H7 (cell line): ENCODE measurements at places on chromosomes 3 and 15.

GRCh38 chr3:67587811-67588210 lies 66.6 kb downstream of the SUCLG2 start:
- DNase-seq, result no peak

DNA sequence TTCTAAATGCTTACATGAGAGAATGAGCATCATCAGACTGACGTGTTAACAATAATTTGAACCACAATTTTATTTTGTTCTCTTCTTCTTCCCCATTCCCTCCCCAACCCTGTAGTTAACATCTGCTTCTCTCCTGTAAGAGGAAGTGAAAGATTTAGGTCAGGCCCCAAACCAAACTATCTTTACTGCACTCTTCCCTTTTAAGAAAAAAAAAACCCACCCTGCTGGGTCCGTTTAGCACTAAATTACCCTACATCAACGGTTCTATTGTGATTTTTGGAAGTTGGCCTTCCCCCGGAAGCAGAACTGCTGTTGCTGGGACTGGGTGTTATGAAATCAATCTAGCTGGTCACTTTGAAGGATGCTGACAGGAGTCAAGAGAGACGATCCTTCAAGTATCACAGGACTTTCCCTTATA lies 49.4 kb downstream of the NFKBIZ start:
- no peak for DNase-seq

DNA sequence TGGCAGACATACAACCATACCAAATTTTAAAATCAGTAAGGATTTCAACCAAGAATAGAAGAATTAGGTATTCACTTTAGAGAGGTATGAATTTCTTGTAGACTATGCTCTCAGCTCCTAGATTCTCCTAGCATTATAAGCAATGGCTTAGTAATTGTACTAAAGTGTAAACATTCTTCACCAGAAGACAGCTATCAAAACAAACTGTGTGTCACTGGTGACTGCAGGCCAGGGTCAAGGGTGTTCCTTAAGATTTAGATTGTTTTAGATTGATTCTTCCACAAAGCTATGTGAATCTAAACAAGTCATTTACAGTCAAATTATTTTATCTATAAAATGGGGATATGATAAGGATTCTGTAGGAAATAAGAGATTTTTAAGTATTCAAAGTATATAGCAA lies 23.1 kb upstream of the GP5 start:
- DNase-seq, result no peak

GRCh38 chr3:176987901-176988650 lies 209.2 kb downstream of the TBL1XR1 start:
- no peak for DNase-seq

DNA sequence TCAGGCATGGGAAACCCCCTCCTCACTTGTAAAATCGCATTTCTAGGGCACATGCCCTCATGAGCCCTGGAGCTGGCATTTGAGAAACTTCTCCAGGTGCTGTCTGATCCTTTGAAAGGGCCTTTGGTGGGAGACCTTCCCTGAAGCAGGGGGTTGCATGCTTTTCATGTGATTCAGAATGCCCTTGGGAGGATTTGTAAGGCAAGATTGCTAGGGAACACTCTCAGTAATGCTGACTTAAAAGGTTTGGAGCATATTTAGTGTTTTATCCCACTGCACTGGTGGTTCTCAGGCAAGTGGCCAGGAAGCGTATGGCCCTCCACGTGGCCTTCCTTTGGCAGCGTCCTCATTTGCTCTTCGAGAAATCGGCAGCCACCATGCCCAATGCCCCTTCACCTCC lies 164.1 kb downstream of the ARRDC4 start:
- DNase-seq, result no peak

- DNase-seq, result no peak
These were observed 581.2 kb downstream of the FOXP1 start for GRCh38 chr3:71002298-71002697.

DNA sequence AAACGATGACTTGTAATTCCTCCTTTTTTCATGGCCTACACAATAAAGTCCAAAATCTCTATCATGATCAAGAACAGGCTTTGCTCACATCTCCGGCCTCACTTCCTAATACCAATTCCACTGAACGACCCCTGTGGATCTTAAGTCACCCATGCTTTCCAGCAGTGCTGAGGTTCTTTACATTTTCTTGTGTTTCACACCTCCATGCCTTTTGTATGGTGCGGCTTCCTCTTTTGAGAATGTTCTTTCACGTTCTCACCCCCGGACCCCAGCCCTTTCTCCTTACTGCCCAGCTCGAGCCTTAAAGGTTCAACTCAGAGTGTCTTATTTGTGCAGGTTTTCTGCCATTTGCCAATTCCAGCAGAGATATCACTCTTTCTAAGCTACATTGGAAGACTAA lies 70.1 kb downstream of the CSNK1G1 start:
- peak; percentile 6 for DNase-seq

DNA sequence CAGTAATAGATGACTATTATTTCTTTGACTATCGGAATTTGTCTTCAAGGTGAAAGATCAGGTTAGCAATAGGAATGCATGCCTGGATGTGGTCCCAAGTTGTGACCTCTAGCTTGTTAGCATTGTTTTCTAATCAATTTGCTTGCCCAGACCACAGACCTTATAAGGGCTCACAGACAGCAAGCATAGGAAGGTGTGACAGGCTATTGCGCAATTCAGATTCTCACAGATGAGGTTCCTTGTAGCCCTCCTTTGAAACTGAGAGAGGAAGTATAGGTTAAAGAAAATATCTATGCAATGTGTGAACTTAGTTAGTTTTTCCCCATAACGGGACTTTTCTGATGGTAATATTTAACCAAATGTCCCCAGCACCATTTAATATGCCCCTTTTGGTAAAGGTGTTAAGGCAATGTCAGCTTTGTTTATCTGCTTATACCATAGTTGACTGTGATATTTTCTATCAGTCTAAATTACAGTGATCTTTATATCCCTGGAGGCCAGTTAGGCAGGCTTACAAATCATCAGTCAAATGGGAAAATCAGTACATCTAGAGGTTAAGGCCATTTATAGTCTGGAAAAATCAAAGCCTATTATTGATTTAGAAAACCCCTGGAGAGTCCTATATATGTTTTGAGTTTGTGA lies 168.1 kb upstream of the MBNL1 start:
- no peak for DNase-seq

DNA sequence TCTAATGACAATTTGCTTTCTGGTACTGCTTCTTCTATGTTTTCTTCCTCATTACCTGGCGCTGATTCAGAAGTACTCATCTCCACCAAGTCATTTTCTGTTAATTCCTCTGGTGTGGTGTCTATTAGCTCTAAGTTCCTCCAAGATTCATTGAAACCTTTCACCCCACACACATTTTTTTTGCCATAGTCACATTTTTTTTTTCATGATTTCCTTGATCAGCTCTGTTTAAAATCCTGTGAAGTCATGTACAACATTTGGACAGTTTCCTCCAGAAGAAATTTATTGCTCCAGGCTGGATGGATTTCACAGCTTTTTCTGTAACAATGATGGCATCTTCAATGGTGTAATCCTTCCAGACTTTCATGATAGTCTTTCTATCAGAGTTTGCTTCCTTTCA lies 243.2 kb upstream of the VEPH1 start:
- DNase-seq, result no peak

DNA sequence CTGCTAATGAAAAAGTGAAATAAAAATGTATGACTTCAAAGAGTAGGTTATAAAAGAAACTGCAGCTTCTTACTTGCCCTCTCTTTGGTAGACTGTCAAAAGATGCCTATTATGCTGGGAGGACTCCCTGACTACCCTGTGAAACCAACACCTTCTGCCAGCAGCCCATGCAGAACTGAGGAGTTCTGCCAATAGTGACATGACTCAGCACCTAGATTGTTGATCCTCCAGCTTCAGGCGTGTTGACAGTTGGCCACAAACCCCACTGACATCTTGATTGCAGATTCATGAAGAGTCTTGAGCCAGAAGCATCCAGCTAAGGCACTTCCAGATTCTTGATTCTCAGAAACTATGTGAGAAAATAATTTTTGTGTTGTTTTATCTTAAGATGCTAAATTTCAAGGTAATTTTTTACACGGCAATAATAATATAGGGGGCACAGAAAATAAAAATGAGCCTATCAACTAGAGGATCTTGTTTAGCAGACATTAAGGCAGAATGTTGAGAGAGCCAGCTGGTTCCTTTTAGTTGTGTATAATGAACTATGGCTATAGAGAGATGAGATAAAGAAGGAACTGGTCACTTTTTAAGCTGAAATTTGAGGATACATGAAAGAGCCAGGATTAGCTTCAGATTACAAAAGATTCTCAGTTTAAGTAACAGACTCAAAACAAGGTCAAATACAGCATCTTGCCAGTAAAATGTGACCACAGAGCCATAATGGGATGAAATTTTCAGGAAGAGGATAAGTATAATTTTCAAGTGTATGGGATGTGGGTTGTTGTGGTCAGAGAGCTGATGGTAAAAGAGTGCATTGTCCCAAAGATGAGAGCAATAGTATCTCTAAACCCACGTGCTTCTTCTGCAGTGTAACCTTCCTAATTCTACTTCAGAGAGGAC lies 588.7 kb upstream of the CBLB start:
- no peak for DNase-seq

DNA sequence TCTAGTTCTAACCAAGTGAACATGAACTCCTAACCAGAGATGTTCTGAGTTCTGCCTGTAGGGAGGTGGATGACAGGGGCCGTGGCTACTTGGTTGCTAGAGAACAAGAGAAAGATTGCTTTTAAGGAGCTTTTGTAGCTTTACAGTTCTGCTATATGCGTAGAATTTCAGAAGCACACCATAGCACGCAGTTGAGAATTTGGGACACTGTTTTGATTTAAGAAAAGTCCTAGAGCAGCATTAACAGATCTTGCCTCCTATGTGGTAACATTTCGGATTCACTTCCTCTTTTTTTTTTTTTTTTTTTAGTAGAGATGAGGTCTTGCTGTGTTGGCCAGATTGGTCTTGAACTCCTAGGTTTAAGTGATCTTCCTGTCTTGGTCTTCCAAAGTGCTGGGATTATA lies 181.7 kb downstream of the TCF12 start:
- no peak for DNase-seq

GRCh38 chr3:133851266-133851906 lies 44.3 kb downstream of the RAB6B start:
- no peak for DNase-seq

DNA sequence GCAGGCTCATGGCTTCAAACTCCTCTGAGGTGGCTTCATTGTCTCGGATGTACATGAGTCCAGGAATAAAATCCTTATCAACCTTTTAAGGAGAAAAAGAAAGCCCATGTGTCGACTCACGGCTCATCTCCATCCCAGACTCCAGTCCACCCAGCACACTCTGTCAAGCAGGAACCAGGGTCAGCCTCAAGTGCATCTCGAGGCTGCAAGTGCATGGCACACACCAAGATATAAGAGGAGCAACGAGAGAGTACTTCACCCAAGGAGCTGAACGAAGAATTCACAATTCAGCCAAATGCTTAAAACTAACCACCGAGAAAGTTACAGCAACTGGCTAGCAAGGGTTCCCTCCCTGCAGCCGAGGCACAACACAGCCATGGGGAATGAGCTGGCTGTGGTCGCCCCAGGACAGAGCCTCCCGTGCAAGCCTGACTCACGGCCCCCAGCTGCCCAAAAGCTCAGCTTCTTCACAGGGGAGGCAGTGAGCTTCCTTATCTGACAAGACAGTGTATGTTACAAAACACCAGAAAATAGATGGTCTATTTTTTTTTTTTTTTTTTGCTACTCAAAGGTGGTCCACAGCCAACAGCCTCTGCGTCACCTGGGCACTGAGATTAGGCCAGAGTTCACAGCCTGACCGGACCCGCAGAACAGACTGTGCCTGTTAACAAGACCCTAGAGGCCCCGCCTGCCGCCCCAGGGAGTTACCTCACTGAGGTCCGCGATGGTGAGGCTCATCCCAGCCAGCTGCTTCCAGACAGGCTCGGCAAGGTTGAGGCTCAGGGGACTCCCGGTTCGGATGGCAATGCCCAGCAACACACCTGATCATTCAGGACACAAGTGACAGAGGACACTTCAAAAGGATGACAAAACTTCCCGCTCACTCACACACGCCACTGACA lies 15.9 kb upstream of the OCA2 start:
- DNase-seq, result peak; percentile 33

GRCh38 chr3:61182662-61183061 lies 68.6 kb downstream of the FHIT start:
- DNase-seq, result no peak

- DNase-seq, result no peak
These were observed 42.3 kb downstream of the RAB27A start for GRCh38 chr15:55247311-55247710.

GRCh38 chr3:34248352-34248751 lies 449.9 kb downstream of the PDCD6IP start:
- no peak for DNase-seq
